ENCODE measurements at places on chromosomes 16 and 17.

- DNase-seq = peak; percentile 40
Measured at GRCh38 chr16:19168371-19169081, 486 bp downstream of the SYT17 start.

DNA sequence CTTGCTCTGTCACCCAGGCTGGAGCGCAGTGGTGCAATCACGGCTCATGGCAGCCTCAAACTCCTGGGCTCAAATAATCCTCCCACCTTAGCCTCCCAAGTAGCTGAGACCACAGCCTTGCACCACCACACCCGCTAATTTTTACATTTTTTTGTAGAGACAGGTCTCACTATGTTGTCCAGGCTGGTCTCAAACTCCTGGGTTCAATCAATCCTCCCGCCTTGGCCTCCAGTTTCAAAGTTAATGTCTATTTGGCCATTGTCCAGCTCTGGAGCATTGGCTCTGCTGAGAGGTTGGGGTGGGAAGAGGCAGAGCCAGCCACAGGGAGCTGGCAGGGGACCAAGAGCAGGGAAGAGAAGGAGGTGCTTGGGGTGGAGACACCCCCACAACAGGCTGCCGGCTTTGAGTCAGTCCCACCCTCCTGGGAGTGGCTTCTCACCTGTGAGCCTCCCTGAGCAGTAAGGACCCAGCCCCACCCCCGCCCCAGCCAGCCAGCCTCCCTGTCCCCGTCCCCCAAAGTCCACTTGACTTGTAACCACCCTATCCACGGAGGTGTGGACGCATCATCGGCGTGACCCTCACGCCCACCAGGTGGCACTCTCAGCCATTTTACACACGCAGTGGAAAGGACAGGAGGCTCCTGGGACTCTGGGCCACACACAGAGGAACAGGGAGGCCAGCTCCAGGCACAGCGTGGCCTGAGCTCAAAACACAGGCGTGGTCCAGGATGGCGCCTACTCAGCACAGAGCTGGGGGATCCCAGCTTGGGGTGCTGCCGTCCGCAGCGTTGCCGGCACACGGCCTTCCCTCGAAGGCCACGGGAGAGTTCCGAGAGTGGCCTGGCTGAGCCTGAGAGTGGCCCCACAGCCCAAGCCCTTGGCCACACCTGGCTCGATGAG, 22.8 kb upstream of the PVALEF start:
- peak; percentile 82 for DNase-seq

- DNase-seq = no peak
Measured at GRCh38 chr16:79451196-79451816, 149.2 kb downstream of the MAF start.

DNA sequence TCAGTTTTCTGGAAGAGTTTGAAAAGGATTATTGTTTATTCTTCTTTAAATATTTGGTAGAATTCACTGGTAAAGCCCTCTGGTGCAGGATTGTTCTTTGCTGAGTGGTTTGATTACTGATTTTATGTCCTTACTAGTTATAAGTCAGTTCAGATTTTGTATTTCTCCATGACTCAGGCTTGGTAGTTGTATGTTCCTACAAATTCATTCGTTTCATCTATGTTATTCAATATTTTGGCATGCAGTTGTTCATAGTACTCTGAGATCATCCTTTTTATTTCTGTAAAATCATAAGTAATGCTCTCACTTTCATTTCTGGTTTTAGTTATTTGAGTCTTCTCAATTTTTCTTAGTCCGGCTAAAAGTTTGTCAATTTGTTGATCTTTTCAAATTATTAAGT, 58.1 kb upstream of the CRYM start:
- DNase-seq = no peak

GRCh38 chr17:77027271-77027889, 113.4 kb upstream of the SEC14L1 start:
- DNase-seq = no peak

DNA sequence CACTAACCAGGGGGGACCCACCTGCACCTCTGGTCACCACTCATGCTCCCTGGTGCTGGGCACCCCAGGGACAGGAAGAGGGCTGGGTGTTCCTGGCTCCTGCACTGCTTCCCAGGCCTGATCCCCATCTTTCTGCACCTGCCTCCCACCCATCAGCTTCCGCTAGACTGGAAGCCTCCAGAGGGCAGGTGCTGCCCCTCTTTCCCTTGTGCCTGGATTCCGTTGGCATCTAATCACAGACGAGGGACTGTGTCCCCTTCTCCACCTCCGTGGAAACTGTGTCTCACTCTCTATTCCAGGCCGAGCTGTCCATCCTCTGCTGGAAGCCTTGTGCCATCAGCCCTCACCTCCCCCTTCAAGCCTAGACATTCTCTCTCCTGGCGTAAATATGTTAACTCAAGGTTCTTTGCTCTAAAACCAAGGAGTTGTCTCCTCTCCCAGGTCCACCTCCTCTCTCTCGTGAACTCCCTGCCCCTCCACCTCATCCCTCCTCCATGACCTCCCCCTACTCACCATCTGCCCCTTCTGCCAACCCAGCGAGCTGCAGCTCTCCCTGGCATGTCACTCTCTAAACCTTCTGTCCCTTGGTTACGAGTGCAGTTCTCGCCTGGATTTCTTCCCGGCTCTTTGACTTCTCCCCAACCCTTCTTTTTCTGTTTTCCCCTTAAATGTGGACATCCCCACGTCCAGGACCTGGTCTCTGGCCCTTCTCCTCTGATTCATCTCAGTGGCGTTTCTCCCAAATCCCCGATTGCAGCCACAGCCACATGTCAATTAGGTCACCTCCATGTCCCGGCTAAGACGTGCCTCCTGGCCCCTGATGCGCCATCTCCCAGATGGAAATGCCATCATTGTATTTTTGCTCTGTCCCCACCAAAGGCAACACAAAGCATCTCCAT, 107.7 kb downstream of the SEC14L1 start:
- DNase-seq = no peak
